ENCODE measurements at places on chromosomes 5 and 9. TPM values are rescaled to one million over a fixed set of nuclear protein-coding genes. Genes with fewer than 3 reads are reported as not detected.

Gene SLC36A3
- not detected for total RNA-seq

Gene PCDHGA1
- total RNA-seq: 0.69 TPM

Gene ENHO
- 0.22 TPM for total RNA-seq

Gene WASHC1
- total RNA-seq: 24.0 TPM

Gene ANXA2R
- total RNA-seq: 4.6 TPM

Gene CCDC187
- total RNA-seq: 2.3 TPM

Gene CYSRT1
- total RNA-seq: 0.94 TPM

Data from kidney (tissue), 22 donors.